ENCODE measurements at places on chromosomes 7 and 10.

- no peak for DNase-seq
Observed at GRCh38 chr7:11713352-11713751, 118.6 kb downstream of the THSD7A start.

GRCh38 chr10:88769384-88769783 lies 9.6 kb downstream of the LIPN start:
- no peak for DNase-seq

GRCh38 chr7:30226614-30227268 lies 57.7 kb upstream of the ZNRF2 start:
- DNase-seq, result peak; percentile 14

- no peak for DNase-seq
Observed at GRCh38 chr10:14532473-14533251, 201.9 kb upstream of the FRMD4A start.

DNA sequence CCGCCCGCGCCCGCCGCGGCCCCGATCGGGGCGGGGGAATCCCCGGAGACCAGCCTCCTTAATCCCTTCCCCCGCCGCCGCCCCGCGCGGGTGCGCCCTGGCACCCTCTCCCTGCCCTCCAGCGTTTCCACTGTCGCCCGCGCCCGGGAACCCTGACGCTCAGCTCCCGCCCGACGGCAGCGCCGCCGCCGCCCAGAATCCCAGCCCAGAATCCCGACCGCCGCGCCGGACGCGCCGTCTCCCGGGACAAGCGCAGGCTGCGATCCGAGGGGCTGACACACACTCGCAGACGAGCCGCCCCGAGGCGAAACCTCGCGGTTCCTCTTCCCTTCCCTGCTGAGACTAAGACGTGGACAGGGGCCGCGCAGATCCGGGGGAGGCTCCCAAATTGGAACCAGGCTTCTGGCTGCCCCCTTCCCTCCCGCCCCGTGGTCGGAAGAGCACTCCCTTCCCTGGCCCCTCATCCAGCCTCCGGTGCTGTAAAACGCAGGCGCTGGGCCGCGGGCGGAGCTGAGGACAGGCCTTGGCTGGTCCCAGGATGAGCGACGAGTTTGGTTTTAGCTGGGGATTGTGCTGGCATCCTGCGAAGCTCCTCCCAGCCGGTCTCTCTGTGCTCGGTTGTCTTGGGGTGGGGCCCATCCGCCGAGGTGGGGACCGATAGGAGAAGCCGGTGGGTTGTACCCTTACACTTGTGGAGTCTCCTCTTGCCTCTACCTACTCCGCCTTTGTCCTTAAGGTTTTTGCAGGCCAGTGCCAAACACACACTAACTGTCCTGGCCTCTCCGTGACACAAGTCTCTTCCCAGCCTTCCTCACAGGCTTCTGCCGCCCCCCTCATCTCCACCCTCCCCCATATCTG lies 1.1 kb downstream of the MARVELD1 start:
- DNase-seq, result peak; percentile 76

GRCh38 chr7:32068411-32069101 lies 1.7 kb downstream of the PDE1C start:
- DNase-seq, result no peak

DNA sequence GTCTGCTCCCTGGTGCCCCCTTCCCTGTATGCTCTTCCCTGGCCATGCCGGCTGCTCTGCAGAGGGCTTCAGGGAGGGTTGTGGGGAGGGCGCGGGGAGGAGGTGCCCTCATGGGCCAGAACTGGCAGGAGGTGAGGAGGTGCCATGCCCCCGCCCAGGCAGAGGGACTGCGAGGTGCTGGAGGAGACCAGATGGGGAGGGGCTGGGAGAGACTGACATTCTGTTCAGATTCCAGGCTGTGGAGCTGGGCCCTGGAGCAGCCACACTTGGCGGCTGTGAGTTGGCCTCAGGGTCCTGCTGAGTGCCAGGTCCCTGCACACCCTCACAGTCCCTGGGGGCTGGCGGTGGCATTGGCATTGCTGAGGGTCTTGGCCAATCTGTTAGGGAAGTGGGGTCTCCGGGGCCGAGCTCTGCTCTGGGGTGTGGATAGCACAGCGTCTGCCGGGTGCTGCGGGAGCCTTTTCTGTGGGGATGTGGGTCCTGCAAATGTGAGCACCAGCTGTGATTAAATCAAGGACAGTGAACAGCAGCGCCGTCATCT lies 25.4 kb downstream of the INPP5A start:
- no peak for DNase-seq

DNA sequence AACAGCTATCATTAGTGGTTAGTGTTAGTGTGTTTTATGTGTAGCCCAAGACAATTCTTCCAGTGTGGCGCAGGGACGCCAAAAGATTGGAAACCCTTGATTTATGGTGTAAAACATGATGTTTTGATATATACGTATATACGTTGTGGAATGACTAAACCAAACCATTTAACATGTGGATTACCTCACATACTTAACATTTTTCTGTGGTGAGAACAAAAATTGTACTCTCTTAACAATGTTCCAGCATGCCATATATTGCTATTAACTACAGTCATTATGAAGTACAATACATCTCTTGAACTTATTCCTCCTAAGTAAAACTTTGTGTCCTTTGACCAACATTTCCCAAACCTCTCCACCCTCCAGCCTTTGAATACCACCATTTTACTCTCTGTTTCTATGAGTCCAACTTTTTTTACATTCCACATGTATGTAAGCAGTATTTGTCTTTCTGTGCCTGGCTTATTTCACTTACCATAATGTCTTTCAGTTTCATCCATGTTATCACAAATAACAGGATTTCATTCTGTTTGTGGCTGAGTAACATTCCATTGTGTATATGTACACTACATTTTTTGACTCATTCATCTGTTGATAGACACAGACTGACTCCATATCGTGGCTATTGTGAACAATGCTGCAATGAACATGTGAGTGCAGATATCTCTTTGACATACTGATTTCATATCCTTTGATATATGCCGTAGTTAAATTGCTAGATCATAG lies 42.2 kb upstream of the MAGI2 start:
- no peak for DNase-seq

- DNase-seq, result no peak
Observed at GRCh38 chr7:5590596-5591277, 167.1 kb upstream of the TNRC18 start.

DNA sequence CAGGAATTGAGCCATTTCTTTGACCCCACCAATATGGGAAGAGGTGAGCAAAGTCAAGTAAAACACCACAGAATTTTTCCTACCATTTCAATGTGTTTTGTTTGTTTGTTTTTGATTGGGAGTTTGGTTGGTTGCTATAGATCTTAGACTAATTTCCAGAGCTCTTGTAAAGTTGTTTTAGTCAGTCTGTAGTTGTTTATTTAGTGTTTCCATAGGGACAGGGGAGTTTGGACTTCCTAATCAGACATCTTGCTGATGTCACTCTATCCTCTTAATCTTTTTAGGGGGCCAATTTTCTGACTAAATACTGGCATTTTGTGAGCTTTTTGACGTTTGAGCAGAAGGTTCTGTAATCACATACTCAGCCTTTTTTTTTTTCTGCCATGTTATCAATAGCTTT lies 266.9 kb downstream of the ABCA13 start:
- DNase-seq, result no peak

GRCh38 chr7:19815546-19815945 lies 42.1 kb upstream of the TMEM196 start:
- no peak for DNase-seq

- DNase-seq, result peak; percentile 9
Observed at GRCh38 chr10:14705548-14706230, 69.0 kb downstream of the FAM107B start.

DNA sequence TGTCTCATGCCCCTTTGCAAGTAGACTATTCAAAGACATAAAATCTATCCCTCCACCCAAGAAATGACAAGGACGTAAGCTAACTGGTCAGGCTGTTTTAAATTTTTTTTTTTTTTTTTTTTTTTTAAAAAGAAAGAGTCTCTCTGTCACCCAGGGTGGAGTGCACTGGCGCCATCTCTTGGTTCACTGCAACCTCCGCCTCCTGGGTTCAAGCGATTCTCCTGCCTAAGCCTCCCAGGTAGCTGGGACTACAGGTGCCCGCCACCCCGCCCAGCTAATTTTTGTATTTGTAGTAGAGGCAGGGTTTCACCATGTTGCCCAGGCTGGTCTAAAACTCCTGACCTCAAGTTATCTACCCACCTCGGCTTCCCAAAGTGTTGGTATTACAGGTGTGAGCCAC lies 11.2 kb downstream of the TRA2A start:
- peak; percentile 15 for DNase-seq

GRCh38 chr7:156823435-156823834 lies 69.5 kb downstream of the LMBR1 start:
- no peak for DNase-seq

DNA sequence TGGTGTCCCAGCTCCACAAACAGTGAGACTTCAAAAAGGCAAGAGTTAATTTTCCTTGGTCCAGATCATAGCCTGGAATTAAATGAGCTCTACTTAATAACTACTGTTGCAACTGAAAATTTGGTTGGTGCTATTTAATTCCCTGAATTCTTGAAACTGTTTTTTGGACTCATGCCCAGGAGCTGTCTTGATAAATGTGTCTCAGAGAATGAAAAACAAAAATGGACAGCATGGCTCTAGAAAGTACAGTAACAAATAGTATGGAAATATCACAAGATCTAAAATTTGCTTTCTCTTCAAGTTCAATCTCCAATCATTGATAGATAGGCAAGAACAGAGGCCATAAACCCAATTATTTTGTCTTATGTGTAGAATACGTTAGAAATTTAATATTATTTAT lies 42.5 kb downstream of the CCDC71L start:
- DNase-seq, result peak; percentile 48

DNA sequence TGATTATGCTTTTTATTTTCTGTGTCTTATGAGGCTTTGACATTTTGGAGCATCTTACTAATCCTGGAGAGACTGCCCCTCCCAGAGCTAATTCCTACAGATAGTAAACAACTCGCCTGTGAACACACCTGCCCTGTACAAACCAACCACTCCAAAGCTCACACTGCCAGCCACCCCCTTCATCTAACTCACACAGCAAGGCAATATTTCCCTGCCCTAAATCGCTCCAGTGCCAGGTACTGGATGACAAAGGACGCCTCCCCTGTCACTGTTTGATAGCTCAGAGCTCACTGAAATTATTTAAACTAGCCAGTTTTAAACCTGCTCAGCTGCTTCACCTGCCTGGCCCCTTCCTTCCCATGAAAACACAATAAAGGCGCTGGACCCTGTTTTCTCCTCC lies 535.1 kb upstream of the CELF2 start:
- DNase-seq, result no peak

DNA sequence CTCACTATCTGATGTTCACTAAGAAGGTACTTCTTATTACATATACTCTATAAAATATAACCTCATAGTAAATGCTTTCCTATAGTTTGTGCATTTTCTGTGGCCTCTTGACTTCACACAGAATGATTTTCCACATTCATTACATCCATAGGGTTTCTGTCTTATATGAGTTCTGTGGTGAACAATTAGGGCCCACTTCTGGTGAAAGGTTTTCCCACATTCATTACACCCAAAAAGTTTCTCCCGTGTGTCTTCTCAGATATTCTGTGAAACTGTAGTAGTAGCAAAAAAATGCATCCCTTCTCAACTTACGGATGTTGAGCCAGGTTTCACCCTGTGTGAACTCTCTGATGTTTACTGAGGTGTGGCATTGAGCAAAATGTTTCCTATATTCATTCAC lies 119.3 kb downstream of the ZNF33B start:
- DNase-seq, result no peak

DNA sequence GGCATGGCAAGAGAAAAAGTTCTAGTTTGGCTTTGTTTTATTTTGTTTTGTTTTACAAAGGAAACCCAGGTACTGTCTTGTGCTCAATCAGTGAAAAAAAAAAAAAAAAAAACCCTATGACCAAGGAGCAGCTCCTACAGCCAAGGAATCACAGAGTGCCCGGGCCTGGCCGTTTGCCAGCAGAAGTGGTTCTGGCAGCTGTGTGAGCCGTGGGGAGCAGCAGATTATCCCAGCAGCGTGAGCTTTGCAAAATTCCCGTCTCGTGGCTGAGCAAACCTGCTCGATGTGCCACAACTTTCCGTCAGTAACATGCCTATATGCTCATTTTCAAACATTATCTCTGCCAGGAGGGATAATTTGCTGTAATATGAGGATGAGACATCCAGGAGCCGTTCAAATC lies 293.7 kb downstream of the POU6F2 start:
- DNase-seq, result no peak

- DNase-seq, result no peak
Observed at GRCh38 chr7:36117203-36117840, 35.7 kb upstream of the EEPD1 start.

DNA sequence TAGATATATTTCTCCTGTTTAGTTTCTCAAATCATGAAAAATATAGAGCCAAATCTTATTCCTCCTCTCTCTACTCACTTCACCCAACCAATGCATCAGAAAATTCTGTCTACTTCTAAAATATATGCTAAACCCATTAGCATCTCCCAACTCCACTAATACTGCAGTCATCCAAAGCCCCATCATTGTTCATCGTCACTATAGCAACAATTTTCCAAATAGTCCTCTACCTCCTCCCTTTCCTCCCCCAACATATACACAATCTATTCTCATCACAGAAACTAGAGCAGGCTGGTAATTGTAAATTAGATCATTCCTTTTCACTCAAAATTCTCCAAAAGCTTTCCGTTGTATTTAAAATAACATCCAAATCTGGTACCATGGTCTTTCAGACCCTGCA lies 38.4 kb upstream of the C10orf120 start:
- no peak for DNase-seq

- no peak for DNase-seq
Observed at GRCh38 chr10:93469454-93469853, 12.7 kb downstream of the MYOF start.

- DNase-seq, result no peak
Observed at GRCh38 chr10:51433949-51434475, 265.4 kb downstream of the CSTF2T start.

- DNase-seq, result no peak
Observed at GRCh38 chr10:349081-349480, 213.8 kb downstream of the ZMYND11 start.

GRCh38 chr7:155306673-155307470 lies 9.2 kb downstream of the INSIG1 start:
- no peak for DNase-seq

- DNase-seq, result no peak
Observed at GRCh38 chr7:70406186-70406949, 725.6 kb upstream of the GALNT17 start.

DNA sequence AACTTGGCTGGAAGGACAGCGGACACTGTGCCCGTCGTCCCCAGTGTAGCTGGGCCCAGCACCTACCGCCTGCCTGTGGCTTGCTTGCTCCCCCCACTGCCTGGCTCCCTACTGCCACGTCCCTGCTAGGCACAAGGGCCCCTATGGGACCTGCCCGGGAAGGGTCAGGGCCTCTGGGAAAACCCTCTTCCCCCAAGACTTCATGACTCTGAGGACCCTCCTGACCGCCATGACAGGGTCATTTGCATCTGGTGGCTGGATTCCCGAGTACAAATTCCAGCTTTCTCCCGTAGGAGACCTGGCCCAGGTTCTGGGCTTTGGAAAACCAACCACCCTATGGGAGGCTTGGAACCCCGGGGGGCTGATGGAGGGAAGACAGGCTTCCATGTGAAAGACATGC lies 1.4 kb upstream of the MMD2 start:
- peak; percentile 23 for DNase-seq
